ENCODE measurements at places on chromosomes 12 and 14. TPM values are rescaled to one million over a fixed set of nuclear protein-coding genes. Genes with fewer than 3 reads are reported as not detected.

DNA sequence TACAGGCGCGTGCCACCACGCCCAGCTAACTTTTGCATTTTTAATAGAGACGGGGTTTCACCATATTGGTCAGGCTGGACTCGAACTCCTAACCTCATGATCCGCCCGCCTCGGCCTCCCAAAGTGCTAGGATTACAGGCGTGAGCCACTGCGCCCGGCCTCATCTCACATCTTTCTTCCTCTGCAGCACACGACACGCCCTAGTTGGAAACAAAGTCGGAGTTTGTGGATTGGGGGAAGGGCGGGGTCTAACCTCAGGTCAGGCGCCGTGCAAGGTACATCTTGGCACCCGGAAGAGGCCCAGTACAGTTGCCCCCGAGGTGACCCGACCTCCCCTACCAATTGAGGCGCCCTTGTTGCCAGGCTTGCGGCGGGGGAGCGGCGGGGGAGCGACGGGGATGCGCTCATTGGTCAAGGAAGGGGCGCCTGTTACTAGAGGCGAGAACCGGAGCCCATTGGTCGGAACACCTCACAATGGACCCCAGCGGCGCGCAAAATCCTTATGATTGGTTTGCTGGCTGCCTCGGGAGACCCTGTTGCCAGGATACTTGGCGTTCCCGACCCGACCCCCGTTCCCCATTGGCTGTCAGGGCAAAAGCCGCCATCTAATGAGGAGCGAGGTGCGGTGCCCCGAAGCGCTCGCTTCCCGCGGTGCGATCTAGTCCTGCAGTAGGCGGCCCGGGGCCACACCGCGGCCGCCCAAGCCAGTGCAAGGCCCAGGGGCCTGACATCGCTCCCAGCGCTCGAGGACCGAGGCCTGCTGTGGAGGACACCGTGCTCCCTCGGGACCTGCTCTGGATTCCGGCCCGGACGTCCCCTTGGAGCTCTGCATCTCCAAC lies at the start of gene REC8:
Gene REC8, plus strand, starts transcription at position 659 of the 839 bp plus-strand sequence. CDS start 473 bp downstream, outside the sequence.
- DNase-seq = peak; percentile 30

- no peak for DNase-seq
Observed at GRCh38 chr12:100794441-100795173, at the start of gene ANO4. Gene ANO4, plus strand, starts transcription at chr12:100794776. Its CDS starts 107,010 bp downstream, at chr12:100901786.

GRCh38 chr14:71964716-71965115 lies 32.5 kb downstream of the RGS6 start:
- DNase-seq = no peak

GRCh38 chr14:68885226-68886108 lies 92.6 kb upstream of the ZFP36L1 start:
- no peak for DNase-seq

- DNase-seq = no peak
Observed at GRCh38 chr14:91872011-91872501, 4.7 kb upstream of the TC2N start.

DNA sequence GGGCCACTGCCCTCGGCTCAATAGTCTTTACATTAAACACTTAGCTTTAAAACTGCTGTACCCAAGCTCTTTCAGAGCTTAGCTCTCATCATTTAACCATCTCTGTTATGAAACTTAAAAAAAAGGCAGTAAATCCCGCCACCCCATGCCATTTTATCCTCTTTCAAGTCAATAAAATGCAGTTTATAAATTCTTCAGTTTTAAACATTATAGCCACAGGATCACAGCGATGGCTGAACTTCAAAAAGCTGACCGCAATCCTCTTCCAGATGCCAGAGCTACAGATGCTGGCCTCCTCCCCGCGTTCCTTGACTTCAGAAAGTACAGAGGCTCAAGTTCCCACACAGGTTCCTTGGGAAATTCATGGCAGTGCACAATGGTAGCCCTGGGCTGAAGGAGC lies 4.2 kb downstream of the OR10G3 start:
- DNase-seq = no peak

GRCh38 chr14:24633353-24633752 lies 637 bp downstream of the GZMB start:
- DNase-seq = no peak

DNA sequence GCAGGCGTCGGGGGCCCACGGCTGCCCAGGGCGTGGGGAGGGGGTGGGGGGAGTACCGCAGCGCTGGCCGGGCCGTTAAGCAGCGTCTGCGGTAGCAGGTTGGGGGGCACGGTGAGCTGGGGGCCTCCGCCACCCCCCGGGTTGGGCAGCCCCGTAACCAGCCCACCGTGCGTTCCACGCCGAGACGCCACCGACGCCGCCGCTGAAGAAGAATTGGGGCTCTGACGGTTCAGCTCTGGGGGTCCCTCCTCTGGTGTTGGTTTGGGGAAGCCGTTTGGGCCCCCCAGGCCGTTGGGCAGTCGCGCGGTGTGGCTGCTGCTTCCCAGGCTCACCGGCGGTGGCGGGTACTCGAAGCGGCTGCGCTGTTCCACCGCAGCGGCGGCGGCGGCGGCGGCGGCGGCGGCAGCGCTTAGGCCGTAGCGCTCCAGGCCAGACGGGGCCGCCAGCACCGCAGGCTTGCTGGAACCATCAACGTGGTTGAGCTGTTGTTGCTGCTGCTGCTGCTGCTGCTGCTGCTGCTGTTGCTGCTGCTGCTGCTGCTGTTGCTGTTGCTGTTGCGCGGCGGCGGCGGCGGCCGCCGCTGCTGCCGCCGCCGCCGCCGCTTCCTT lies 1.5 kb downstream of the IRF2BPL start:
- DNase-seq = no peak

- DNase-seq = no peak
Observed at GRCh38 chr12:44025499-44025898, 189.6 kb downstream of the TMEM117 start.

- no peak for DNase-seq
Observed at GRCh38 chr12:82708061-82708879, 21.6 kb downstream of the TMTC2 start.

GRCh38 chr12:27554421-27555186 lies 30.6 kb downstream of the PPFIBP1 start:
- peak; percentile 65 for DNase-seq

DNA sequence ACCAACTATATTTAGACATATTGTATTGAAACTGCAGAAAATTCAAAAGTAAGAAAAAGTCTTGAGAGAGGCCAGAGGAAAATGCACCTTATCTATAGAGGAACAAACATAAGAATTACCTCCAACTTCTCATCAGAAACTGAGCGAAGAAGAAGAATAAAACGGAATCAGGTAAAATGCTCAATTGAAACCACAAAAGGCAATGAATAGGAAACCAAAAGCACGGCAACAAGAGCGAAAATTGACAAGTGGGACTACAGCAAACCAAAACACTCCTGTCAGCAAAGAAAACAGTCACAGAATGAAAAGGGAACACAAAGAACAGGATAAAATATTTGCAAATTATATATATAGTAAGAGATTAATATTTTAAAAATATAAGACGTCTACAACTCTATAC lies 61.9 kb upstream of the PARP11 start:
- DNase-seq = no peak

- DNase-seq = no peak
Observed at GRCh38 chr14:49909016-49909415, 16.1 kb downstream of the ARF6 start.

- DNase-seq = peak; percentile 75
Observed at GRCh38 chr12:122747224-122748135, 5.1 kb upstream of the DENR start.

The EIF2S3B gene
- 9.3 TPM for total RNA-seq

The MYBPC1 gene
- not detected for total RNA-seq

The DEGS2 gene
- not detected for total RNA-seq

The RNU4-1 gene
- total RNA-seq = 6,144 TPM

The SERPINA9 gene
- not detected for total RNA-seq

The ADAMTS20 gene
- not detected for total RNA-seq

The CD163L1 gene
- total RNA-seq = 5.5 TPM

The MANSC4 gene
- total RNA-seq = 0.25 TPM

The KLHDC1 gene
- 0.49 TPM for total RNA-seq

The ADCY4 gene
- total RNA-seq = 0.49 TPM

The MORN3 gene
- 0.39 TPM for total RNA-seq

Data from foreskin keratinocyte (primary cell).